Breast epithelium (tissue), 4 donors: ENCODE measurements at places on chromosomes 16 and 17. TPM values are rescaled to one million over a fixed set of nuclear protein-coding genes. Genes with fewer than 3 reads are reported as not detected.

DNA sequence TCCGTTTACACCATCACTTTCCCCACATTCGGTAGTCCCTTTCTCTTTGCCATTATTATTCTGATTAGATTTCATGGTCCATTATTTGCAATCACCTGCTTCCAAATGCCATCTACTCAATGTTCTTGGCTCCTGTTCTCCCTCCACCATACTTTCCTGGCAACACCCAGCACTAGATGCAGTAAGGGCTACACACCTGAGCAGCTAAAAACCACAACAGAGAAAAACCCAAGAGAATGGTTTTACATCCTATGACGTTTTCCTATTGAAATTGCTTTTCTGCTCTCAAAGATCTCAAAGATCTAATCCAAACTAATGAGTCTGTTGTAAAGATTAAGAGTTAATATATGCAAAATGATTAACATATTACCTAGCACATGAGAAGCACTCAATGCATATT, 441.3 kb downstream of the SHISA9 start:
- no peaks in the 10 kb centered on the region for H3K36me3 ChIP-seq
- H3K27me3 ChIP-seq, result no peaks in the 10 kb centered on the region
- no peaks in the 10 kb centered on the region for H3K4me1 ChIP-seq
- no peak for DNase-seq
- no peak overlapping the region for H3K4me3 ChIP-seq
- H3K27ac ChIP-seq, result no peak overlapping the region

TMEM101 gene
- total RNA-seq, result 80.8 TPM

DNA sequence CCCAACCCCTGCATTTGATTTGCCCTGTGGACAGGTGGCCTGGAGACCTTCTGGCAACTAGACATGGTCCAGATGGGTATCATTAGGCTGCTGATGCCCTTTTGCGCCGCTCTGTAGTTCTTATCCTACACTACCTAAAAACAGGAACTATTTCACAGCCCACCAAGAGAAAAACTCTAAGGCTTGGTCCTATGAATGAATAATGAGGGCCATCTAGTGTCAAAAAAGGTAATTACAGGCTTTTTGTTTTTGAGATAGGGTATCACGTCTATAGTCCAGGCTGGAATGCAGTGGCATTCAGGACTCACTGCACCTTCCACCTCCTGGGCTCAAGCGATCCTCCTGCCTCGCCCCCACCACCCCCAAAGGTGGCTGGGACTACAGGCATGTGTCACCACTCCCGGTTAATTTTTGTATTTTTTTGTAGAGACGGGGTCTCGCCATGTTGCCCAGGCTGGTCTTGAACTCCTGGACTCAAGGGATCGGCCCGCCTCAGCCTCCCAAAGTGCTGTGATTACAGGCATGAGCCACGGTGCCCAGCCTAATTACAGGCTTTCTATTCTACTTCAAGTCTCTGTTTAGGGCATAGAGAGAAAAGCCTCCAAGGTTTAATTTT, 20.9 kb downstream of the COIL start:
- H3K36me3 ChIP-seq, result no peaks in the 10 kb centered on the region
- no peaks in the 10 kb centered on the region for H3K27me3 ChIP-seq
- no peak for DNase-seq
- no peaks in the 10 kb centered on the region for H3K4me1 ChIP-seq

GRCh38 chr16:84053237-84053636, 10.6 kb upstream of the SLC38A8 start:
- no peak overlapping the region for H3K4me3 ChIP-seq
- DNase-seq, result peak; percentile 36

DNA sequence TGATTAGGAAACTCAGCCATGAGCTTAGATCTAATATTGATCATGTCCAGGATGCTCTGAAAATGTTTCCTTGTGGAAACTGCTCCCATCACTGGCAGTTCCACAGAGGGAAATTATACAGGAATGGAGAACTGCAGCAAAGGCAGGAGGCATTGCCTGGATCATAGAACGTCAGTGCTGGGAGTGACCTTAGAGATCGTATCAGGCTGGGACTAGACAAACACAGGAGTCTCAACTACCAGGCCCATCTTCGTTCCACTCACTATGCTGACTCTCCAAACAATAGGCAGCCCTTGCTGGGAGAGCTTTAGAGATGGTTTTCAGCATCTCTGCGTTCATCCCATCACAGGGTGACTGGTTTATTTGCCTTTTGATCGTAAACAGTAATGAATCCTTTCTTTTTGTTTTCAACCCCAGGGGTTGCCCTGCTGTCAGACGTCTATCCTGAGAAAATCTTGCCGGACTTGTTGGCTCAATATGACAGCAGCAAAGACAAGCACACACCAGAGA, 130.3 kb downstream of the TANGO6 start:
- DNase-seq, result no peak
- no peak overlapping the region for H3K4me3 ChIP-seq
- H3K36me3 ChIP-seq, result no peaks in the 10 kb centered on the region
- no peak overlapping the region for H3K27ac ChIP-seq
- no peaks in the 10 kb centered on the region for H3K27me3 ChIP-seq

GRCh38 chr16:80671281-80671849, 130.6 kb downstream of the DYNLRB2 start:
- DNase-seq, result no peak
- no peak overlapping the region for H3K4me3 ChIP-seq
- H3K36me3 ChIP-seq, result no peaks in the 10 kb centered on the region
- no peaks in the 10 kb centered on the region for H3K4me1 ChIP-seq
- H3K27me3 ChIP-seq, result no peaks in the 10 kb centered on the region

HAS3 gene
- total RNA-seq, result 10.5 TPM

CAPNS2 gene
- total RNA-seq, result 0.66 TPM

GRCh38 chr17:49676276-49676868, 1.5 kb downstream of the SPOP start:
- no peaks in the 10 kb centered on the region for H3K36me3 ChIP-seq
- H3K27ac ChIP-seq, result peak overlapping the region; percentile 99
- DNase-seq, result no peak
- H3K4me1 ChIP-seq, result peaks cover 13% of the 10 kb centered on the region
- H3K4me3 ChIP-seq, result peak overlapping the region; percentile 89

- no peak overlapping the region for H3K27ac ChIP-seq
- H3K36me3 ChIP-seq, result no peaks in the 10 kb centered on the region
- H3K4me1 ChIP-seq, result no peaks in the 10 kb centered on the region
- DNase-seq, result no peak
- no peak overlapping the region for H3K4me3 ChIP-seq
Measured at GRCh38 chr16:23987443-23987842, 151.7 kb downstream of the PRKCB start.

- H3K4me3 ChIP-seq, result no peak overlapping the region
- peak overlapping the region; percentile 85 for H3K27ac ChIP-seq
- no peaks in the 10 kb centered on the region for H3K27me3 ChIP-seq
Measured at GRCh38 chr17:82878527-82878926, 38.7 kb upstream of the ZNF750 start.

ZFHX3 gene
- total RNA-seq, result 11.8 TPM

DNA sequence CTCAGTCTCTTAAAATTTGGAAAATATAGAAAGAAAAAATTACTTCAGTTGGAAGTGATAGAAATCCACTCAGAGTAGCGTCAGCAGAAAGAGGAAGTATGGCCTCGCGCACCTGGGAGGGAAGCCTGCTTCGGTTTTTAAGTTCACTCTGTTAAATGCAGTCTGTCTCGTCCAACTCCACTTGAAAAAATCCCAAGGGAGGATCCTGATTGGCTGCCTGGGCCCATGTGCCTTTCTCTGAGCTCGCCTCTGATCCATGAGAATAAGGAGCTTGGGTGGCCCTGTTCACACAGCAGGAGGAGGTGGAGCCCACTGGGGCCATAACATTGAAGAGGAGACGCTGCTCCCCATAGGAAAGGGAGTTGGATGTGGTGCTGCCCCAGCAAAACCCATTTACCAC, 40.7 kb downstream of the DNAJA2 start:
- no peak overlapping the region for H3K4me3 ChIP-seq
- no peaks in the 10 kb centered on the region for H3K36me3 ChIP-seq
- no peaks in the 10 kb centered on the region for H3K4me1 ChIP-seq
- H3K27me3 ChIP-seq, result no peaks in the 10 kb centered on the region
- no peak for DNase-seq

DNA sequence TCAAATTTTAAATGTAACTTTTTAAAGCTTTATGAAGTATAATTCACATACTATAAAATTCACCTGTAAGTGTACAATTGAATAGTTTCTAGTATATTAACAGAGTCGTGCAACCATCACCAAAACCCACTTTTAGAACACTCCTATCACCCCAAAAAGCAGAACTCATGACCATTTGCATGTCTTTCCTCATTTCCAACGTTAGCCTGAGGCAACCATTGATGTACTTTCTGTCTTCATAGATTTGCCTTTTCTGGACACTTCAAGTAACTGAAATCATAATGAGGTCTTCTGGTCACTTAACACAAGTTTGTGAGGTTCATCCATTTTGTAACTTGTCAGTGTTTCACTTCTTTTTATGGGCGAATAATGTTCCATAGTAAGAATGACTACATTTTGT, 33.2 kb downstream of the METTL16 start:
- H3K27ac ChIP-seq, result no peak overlapping the region
- no peaks in the 10 kb centered on the region for H3K27me3 ChIP-seq
- H3K4me1 ChIP-seq, result no peaks in the 10 kb centered on the region
- no peaks in the 10 kb centered on the region for H3K36me3 ChIP-seq
- no peak for DNase-seq
- H3K4me3 ChIP-seq, result no peak overlapping the region

- no peaks in the 10 kb centered on the region for H3K27me3 ChIP-seq
- H3K4me1 ChIP-seq, result no peaks in the 10 kb centered on the region
- no peak overlapping the region for H3K4me3 ChIP-seq
Measured at GRCh38 chr17:17757391-17757791, 76.1 kb downstream of the RAI1 start.

DNAH9 gene
- 0.66 TPM for total RNA-seq

BRICD5 gene
- 7.5 TPM for total RNA-seq

GRCh38 chr16:81809567-81809966, 30.5 kb downstream of the PLCG2 start:
- H3K27ac ChIP-seq, result no peak overlapping the region
- no peaks in the 10 kb centered on the region for H3K4me1 ChIP-seq
- no peaks in the 10 kb centered on the region for H3K27me3 ChIP-seq
- H3K4me3 ChIP-seq, result no peak overlapping the region

DNA sequence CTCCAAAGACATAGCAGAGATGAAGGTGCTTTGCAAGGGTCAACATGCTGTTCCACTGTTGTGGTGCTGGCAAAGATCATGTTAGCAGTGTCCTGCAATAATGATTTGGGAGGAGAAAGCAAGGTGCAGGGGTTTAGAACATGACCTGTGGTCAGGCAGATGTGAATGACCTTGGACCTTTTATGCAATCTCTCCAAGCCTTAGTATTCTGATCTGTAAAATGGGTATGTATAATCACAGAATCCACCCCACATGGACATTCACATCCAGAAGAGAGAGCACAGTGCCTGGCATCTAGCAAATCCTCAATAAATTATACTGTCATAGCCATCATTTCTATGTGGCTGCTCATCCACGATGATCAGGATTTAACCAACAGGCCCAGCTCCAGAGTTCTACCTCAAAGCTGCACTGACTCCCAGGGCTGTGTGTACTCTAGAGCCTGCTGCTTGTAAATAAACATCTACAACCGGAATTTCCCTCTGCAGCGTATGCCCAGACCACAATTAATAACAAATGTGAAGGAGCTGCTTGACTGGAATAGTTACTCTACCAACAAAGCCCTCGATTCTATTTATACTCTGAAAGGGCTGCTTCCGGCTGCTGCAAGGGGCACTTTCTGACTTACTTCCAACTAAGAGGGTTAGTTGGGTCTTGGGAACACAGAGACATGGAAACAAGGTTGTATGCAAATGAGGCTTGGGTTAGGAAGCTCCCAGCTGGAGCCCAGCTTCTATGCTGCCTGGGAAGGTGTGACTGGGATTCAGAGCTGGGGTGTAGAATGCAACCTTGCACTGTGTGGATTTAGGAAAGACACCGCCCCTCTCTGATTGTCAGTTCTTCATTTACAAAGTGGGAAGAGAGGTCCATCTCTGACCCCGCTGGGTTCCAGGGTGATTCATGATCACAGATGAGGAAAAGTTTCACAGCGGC, 265.2 kb downstream of the XYLT1 start:
- peak; percentile 36 for DNase-seq
- H3K27me3 ChIP-seq, result no peaks in the 10 kb centered on the region

- H3K27ac ChIP-seq, result no peak overlapping the region
- peak overlapping the region; percentile 63 for H3K4me3 ChIP-seq
- H3K36me3 ChIP-seq, result no peaks in the 10 kb centered on the region
- no peaks in the 10 kb centered on the region for H3K4me1 ChIP-seq
Measured at GRCh38 chr16:12902511-12903372, 1.3 kb downstream of the SHISA9 start.

USP43 gene
- total RNA-seq, result 0.32 TPM

- no peaks in the 10 kb centered on the region for H3K4me1 ChIP-seq
- no peak overlapping the region for H3K4me3 ChIP-seq
- H3K36me3 ChIP-seq, result no peaks in the 10 kb centered on the region
- DNase-seq, result no peak
- no peaks in the 10 kb centered on the region for H3K27me3 ChIP-seq
Measured at GRCh38 chr17:72884066-72884465, 208.4 kb downstream of the SLC39A11 start.

DNA sequence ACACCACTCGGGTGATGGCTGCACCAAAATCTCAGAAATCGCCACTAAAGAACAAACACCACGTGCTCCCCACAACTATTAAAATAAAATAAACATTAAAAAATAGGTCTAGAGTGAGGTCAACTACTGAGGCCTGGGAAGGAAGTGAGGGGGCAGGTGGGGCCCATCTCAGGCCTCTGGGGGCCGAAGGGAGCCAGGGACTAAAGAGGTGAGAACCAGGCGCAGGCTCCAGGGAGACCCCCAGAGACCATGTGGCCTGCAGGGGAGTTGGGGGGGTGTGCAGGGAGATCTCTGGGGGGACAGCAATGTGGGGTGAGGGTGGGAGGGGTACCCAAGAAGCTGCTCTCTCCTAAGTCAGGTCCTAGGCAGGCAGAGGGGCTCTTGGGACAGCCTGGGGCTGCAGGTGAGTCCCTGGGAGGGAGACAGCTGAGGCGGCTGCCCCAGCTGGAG, 111.3 kb upstream of the SMURF2 start:
- no peaks in the 10 kb centered on the region for H3K27me3 ChIP-seq
- H3K4me1 ChIP-seq, result no peaks in the 10 kb centered on the region
- no peaks in the 10 kb centered on the region for H3K36me3 ChIP-seq
- H3K4me3 ChIP-seq, result no peak overlapping the region
- peak overlapping the region; percentile 54 for H3K27ac ChIP-seq

TMEM238L gene
- total RNA-seq, result not detected

DNA sequence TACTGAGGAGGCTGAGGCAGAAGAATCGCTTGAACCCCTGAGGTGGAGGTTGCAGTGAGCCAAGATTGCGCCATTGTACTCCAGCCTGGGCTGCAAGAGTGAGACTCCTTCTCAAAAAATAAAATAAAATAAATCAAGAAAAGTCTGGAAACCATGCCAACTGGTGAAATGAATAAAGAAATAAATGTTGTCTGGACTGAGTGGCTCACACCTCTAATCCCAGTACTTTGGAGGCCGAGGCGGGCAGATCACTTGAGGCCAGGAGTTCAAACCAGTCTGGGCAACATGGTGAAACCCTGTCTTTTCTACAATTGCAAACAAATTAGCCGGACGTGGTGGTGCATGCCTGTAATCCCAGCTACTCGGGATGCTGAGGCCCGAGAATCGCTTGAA, 744 bp upstream of the LRRC37A3 start:
- DNase-seq, result no peak
- H3K36me3 ChIP-seq, result no peaks in the 10 kb centered on the region
- H3K27ac ChIP-seq, result peak overlapping the region; percentile 97
- H3K4me3 ChIP-seq, result peak overlapping the region; percentile 59
- no peaks in the 10 kb centered on the region for H3K27me3 ChIP-seq

GRCh38 chr16:85905110-85906095, 6.4 kb downstream of the IRF8 start:
- H3K27me3 ChIP-seq, result peaks cover 30% of the 10 kb centered on the region

- no peak for DNase-seq
- H3K4me3 ChIP-seq, result no peak overlapping the region
- H3K27ac ChIP-seq, result no peak overlapping the region
- no peaks in the 10 kb centered on the region for H3K36me3 ChIP-seq
Measured at GRCh38 chr16:10846213-10846998, 27.8 kb upstream of the TVP23A start.
